ENCODE measurements at places on chromosomes 13 and 19.

DNA sequence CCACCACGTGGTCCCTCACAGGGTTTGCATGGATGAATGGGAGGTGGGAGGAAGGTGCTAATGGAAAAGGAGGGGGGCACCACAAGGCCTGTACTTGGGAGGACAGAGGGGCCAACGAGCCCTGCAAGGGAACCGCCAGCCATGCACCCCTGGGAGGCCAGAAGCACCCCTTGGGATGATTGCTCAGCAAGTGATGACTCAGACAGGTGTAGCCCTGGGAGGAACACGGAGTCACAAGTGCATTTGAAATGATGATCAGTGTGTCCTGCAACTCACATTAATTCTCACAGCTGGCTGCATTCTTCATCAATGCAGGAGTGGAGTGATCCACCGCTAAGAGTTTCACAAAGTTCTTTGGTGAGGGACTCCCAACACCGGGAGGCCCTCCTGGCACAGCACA is 82.8 kb upstream of the ZNF254 start:
- DNase-seq: no peak

DNA sequence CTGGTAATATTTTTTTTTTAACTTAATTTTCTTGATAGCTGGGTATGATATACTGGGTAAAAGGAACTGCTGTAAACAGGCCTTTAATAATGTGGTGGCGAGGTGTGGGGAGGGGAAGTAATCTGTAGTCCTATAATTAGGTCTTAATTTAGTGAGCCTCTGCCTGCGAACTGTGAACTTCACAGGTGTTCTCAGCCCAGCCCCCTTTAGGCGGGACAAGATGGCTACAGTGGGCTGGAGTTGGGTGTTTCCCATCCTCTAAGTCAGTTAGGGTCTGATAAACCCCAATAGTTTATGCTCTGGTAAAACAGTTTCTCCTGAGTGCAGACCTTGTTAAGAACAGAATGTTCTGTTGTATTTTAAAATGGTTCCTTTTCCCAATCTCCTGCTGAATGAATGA is 97.6 kb upstream of the SERP2 start:
- DNase-seq: no peak

DNA sequence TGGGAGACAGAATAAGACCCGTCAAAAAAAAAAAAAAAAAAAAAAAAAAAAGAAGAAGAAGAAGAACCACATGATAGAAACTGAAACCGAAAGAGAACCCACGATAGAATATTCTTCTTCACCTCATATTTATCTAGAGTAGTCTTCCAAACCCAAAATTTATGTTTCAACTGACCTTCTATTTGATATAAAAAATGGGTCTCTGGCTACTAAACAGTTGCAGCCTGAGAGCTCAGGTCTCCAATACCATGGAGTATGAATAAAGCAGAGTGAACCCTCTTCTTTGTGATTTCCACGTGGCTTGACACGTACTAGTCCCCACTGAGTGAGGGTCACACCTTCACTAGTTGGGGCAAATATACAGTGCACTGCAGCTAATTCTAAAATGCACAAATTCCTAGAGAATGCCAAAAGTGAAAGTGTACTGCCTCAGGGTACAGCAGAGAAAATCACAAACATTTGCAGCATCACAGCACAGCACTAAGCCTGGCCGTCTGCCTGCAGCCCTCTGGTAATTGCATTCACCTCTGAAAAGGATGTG is 30.8 kb upstream of the RFC3 start:
- DNase-seq: no peak

DNA sequence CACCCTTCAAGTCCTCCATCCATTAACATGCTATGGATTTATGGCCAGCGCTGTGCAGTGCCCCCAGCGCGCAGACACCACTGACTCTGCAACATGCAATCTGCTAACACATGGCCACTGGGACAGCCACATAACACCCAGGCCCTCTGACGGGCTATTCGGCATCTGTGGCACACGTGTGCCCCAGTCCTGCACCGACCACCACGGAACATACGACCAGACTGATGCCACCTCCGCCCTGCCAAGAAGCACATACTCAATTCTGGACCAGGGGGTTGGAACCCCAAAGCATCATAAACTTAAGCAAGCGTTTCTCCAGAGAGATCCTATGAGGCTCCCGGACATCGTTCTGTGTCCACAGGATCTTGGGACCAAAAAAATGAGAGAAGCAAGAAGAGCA is 9.8 kb downstream of the STK24 start:
- no peak for DNase-seq

- no peak for DNase-seq
Observed at GRCh38 chr13:48783181-48783630, 129.5 kb downstream of the CYSLTR2 start.

GRCh38 chr19:12411893-12412292 is 10.8 kb upstream of the ZNF799 start:
- DNase-seq: no peak

- DNase-seq: no peak
Observed at GRCh38 chr13:85812282-85812681, 13.1 kb upstream of the SLITRK6 start.

GRCh38 chr13:28220166-28220565 is 81.8 kb downstream of the PAN3 start:
- peak; percentile 14 for DNase-seq

GRCh38 chr19:787536-787935 is 9.7 kb upstream of the PTBP1 start:
- DNase-seq: no peak

DNA sequence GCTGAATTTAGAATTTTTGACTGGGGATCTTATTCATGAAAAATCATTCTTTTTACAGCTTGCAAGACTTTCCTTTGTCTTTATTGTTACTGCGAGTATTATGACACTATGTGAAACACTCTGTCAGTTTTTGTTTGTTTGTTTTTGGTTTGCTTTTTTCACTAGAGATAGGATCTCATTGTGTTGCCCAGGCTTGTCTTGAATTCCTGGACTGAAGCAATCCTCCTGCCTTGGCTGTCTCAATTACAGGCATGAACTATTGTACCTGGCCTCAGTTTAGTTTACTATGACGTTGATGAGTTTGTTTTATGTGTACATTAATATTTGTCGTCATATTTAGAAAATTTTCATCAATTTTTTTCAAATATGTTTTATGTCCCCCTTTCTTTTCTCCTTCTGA is 1030.0 kb upstream of the PRR20A start:
- no peak for DNase-seq

GRCh38 chr13:94534166-94534565 is 54.7 kb upstream of the DCT start:
- DNase-seq: no peak

- DNase-seq: no peak
Observed at GRCh38 chr19:37583340-37583739, 11.3 kb downstream of the ZNF571 start.

- DNase-seq: no peak
Observed at GRCh38 chr13:42673677-42674076, 99.7 kb downstream of the TNFSF11 start.

DNA sequence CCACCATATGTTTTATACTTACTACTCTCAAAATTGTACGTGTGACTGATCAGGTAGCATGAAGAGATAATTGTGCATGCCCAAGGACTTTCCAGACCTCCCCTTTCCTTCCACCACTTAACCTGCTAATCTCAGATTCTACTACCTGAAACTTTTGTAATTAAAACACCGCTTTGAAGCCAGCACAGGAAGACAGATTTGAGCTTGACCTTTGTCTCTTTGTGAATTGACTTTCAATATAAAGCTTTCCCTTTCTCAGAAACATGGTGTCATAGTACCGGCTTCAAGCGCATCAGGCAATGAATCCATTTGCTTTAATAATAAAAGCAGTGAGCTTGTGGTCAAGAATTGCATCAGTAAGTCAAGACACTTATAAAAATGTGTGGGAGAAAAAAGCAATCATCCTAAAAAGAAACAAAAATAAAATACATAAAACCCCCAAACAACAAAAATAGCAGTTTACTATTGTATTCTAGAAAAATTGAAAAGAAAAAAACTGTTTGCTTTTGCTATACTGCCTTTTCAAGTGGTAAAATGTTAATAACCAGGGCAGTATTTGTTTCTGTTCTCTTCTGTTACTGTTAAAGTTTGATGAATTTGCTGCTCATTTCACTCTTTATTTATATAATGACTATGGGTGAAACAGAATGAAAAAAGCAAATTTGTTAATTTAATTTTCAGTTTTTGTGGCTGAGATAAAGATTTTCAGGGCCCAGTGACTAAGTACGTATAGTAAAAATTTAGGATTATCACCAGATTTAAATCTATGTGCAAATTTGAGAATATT is 2075.3 kb downstream of the PCDH9 start:
- DNase-seq: no peak

DNA sequence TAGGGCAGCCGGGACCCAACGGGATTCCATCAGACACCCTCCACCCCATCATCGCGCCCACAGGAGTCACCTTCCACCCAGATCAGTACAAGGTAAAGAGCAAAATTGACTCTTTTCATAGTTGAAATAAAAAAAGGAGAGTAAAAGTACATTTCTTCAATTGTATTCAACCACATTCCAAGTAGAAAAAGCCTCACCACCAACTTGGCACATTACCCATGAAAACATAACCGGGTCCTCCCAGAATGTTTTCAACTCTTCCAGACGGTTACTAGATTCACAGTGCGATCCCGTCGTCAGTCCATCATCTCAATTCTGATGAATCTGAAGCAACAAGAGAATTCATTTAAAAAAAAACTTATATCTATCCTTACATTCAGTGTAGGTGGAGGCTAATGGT is 125.2 kb downstream of the RAB20 start:
- DNase-seq: no peak

DNA sequence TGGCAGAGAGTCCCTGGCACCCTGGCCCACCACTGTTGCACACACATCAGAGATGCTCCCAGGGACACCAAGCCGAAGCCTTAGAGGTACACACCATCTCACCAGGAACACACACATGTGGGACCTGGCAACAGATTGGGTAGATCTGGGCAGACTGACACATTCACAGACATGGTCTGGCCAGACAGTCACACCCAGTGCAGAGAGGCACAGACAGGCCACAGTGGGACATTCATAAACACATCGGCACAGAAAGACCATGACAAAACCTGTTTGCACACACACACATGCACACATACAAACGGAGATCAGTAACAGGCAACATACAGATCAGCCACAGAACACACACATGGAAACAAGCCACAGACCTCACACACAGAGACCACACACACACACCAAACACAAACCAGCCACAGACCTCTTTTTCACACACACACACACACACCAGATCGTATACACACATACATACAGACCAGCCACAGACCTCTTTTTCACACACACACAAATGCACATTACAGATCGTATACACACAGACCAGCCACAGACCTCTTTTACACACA is 6.3 kb upstream of the JUNB start:
- no peak for DNase-seq

- no peak for DNase-seq
Observed at GRCh38 chr13:44211704-44212346, 161.8 kb upstream of the SERP2 start.

DNA sequence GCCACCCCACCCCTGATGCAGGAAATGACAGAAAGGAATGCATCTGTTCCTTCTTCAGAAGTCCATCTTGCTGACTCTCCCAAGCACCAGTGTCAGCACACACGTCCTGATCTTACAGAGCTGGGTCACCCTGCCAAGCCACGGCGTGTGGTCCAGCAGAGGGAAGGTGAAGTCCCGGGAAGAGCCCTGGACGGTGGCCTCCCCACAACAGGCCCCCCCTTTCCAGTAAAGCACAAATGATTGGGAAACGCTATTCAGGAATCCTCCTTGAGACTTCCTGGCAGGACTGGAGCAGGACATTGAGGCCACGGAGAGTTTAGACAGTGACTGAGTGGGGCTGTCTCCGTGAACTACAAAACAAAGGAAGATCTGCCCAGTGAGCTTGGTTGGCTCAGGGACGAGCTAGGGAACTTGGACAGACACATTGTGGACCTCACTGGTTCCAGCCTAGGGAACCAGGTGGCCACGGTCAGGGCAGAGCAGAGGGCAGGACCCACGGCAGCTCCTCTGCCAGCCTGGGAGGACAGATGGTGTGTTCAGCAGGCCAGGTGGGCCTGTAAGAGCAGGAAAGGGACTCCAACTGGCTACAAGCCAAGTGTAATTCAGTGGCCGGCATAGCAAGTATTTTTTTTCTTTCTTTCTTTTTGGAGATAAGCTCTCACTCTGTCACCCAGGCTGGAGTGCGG is 41.7 kb downstream of the ELL start:
- no peak for DNase-seq

- DNase-seq: no peak
Observed at GRCh38 chr19:44767295-44768180, 10.2 kb upstream of the CBLC start.

DNA sequence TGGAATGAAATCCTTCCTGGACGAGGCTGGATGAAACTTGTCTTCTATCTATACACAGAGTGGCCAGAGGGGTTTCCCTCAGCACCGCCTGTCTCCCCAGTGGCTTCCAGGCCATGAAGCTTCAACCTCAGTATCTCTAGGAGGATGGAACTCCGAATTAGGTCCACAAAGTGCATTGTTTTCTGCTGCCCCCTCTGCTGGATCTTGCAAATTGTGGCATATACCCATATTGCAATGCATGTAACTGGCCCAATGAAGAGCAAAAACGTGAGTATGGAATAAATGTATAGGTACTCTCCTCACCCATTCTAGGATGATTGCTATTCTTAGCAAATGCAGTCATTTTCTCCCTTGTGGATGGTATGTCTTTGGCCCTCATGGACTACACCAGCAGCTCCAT is 14.7 kb upstream of the LILRB4 start:
- no peak for DNase-seq

- DNase-seq: no peak
Observed at GRCh38 chr19:9535934-9536333, 2.5 kb downstream of the ZNF426 start.

DNA sequence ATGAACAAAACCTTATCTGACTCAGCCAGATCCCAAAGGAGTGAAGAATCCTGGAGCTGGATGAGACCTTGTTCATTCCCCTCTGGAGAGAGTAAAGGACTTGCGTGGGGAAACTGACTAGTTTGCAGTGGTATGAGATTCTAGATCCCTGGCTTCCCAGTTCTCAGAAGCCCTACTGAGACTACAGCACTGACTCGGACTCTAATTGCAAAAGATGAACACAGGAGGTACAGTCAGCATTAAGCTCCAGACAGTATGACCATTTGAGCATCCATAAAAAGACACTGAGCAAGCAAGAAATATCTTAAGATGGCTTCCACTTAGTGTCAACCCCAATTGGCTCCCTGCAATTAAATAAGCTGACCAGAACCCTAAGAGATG is 6.8 kb downstream of the ZC3H4 start:
- DNase-seq: peak; percentile 58

DNA sequence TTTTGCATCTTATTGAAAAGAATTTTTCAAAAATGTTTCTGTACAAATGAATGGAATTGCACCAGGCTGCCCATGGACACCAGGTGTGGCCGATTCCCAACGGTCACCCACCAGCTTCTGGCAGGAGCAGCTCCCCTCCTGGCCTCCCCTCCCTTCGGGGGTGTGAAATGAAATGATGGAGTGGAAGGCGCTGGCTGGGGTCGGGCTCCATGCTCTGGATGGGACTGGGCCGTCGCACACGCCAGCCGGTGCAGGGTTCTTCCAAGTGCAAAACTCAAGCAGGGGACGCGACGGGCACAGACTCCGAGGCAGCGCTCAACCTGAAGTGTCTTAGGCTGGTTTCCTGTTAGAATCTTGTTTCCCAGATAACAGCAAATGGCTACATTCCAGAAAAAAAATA is 21.9 kb downstream of the C19orf44 start:
- no peak for DNase-seq

Measured in hematopoietic multipotent progenitor cell treated with erythropoietin and hydrocortisone succinate and interleukin-3 and kit ligand, for 17 days (in vitro differentiated cells).